ENCODE measurements at places on chromosomes 11 and 22. TPM values are rescaled to one million over a fixed set of nuclear protein-coding genes. Genes with fewer than 3 reads are reported as not detected.

SCT gene
- total RNA-seq: not detected

DNA sequence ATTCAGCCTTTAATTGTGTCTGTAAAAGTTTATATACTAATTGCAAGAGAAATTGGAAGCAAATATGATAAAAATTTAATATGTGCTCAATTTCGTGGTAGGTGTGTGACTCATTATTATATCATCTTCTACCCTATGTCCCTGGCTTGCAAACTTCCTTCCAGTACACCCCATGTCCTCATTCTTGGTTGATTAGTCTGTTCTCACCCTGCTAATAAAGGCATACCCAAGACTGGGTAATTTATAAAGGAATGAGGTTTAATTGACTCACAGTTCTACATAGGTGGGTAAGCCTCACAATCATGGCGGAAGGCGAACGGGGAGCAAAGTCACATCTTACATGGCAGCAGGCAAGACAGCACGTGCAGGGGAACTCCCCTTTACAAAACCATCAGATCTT, 11.9 kb downstream of the MRGPRX3 start:
- H3K36me3 ChIP-seq: no peaks in the 10 kb centered on the region
- H3K4me1 ChIP-seq: no peaks in the 10 kb centered on the region
- H3K4me3 ChIP-seq: no peak overlapping the region
- H3K27me3 ChIP-seq: no peaks in the 10 kb centered on the region

GRCh38 chr22:46111645-46112306, 38.5 kb upstream of the PPARA start:
- H3K27me3 ChIP-seq: no peaks in the 10 kb centered on the region
- H3K4me1 ChIP-seq: peaks cover 88% of the 10 kb centered on the region
- peak overlapping the region; percentile 97 for H3K27ac ChIP-seq
- peak; percentile 51 for DNase-seq
- H3K36me3 ChIP-seq: no peaks in the 10 kb centered on the region

DNA sequence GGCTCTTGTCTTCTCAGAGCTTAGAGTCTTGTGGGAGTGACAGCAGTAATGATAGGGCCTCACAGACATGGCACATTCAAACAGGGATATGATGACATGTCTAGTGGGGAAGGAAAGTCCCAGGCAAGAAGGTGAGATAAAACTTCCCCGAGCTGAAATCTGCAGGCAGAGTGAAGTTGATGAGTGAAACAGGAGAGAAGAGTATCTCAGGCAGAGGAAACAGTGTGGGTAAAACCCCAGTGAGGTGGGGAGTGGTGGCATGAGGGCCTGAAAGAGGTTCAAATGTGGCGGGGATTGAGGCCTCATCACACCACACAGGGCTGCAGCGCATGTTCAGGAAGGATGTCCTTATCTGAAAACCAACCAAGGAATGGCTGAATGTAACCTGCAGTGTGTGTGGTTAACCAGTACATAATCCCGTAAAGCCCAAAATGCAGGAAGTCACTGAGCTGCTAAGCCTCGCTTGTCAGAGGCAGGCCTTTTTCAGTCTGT, 153.8 kb upstream of the E2F8 start:
- no peak overlapping the region for H3K4me3 ChIP-seq
- H3K36me3 ChIP-seq: no peaks in the 10 kb centered on the region
- H3K27me3 ChIP-seq: no peaks in the 10 kb centered on the region
- H3K27ac ChIP-seq: no peak overlapping the region
- H3K4me1 ChIP-seq: no peaks in the 10 kb centered on the region
- DNase-seq: no peak

GRCh38 chr11:131889760-131890581, 519.6 kb downstream of the NTM start:
- H3K27me3 ChIP-seq: no peaks in the 10 kb centered on the region
- no peak for DNase-seq
- H3K4me3 ChIP-seq: no peak overlapping the region
- H3K36me3 ChIP-seq: no peaks in the 10 kb centered on the region
- H3K27ac ChIP-seq: no peak overlapping the region

- no peaks in the 10 kb centered on the region for H3K27me3 ChIP-seq
- H3K4me1 ChIP-seq: no peaks in the 10 kb centered on the region
- no peak overlapping the region for H3K4me3 ChIP-seq
- H3K36me3 ChIP-seq: no peaks in the 10 kb centered on the region
- peak; percentile 38 for DNase-seq
Measured at GRCh38 chr22:32644252-32645100, 157.0 kb upstream of the TIMP3 start.

GRCh38 chr11:87173185-87174039, 135.7 kb downstream of the TMEM135 start:
- H3K27me3 ChIP-seq: no peaks in the 10 kb centered on the region
- H3K4me3 ChIP-seq: no peak overlapping the region
- no peaks in the 10 kb centered on the region for H3K36me3 ChIP-seq
- DNase-seq: no peak
- peaks cover 18% of the 10 kb centered on the region for H3K4me1 ChIP-seq

Data from gastrocnemius medialis (tissue), 4 donors.